ENCODE measurements at places on chromosomes 7 and 10. TPM values are rescaled to one million over a fixed set of nuclear protein-coding genes. Genes with fewer than 3 reads are reported as not detected.

- DNase-seq, result peak; percentile 35
These were observed 153.0 kb upstream of the RHEB start for GRCh38 chr7:151672716-151673115.

GRCh38 chr10:83680470-83680891 is 458.8 kb upstream of the GHITM start:
- DNase-seq, result peak; percentile 1

GRCh38 chr7:42931447-42931833 is 534 bp downstream of the PSMA2 start:
- DNase-seq, result peak; percentile 34

- no peak for DNase-seq
These were observed 280.2 kb upstream of the PHYHIPL start for GRCh38 chr10:58896229-58896628.

GRCh38 chr10:5628451-5629302 is 37.7 kb downstream of the ASB13 start:
- peak; percentile 20 for DNase-seq

Gene CYP26C1
- total RNA-seq, result 1.9 TPM

- DNase-seq, result no peak
These were observed 1.8 kb upstream of the INTS1 start for GRCh38 chr7:1505731-1506550.

- no peak for DNase-seq
These were observed 307.8 kb downstream of the GPAM start for GRCh38 chr10:111875725-111876124.

GRCh38 chr7:107502154-107502553 is 32.3 kb downstream of the GPR22 start:
- DNase-seq, result no peak

Gene TMEM273
- 49.9 TPM for total RNA-seq

GRCh38 chr7:43585562-43585961 is 2.7 kb downstream of the STK17A start:
- DNase-seq, result peak; percentile 57

Gene LHPP
- 4.9 TPM for total RNA-seq

GRCh38 chr7:107660381-107661080 is at the start of gene SLC26A4:
Gene SLC26A4 (plus strand): TSS chr7:107660828. CDS start chr7:107661642, 814 bp downstream.
- DNase-seq, result peak; percentile 15

DNA sequence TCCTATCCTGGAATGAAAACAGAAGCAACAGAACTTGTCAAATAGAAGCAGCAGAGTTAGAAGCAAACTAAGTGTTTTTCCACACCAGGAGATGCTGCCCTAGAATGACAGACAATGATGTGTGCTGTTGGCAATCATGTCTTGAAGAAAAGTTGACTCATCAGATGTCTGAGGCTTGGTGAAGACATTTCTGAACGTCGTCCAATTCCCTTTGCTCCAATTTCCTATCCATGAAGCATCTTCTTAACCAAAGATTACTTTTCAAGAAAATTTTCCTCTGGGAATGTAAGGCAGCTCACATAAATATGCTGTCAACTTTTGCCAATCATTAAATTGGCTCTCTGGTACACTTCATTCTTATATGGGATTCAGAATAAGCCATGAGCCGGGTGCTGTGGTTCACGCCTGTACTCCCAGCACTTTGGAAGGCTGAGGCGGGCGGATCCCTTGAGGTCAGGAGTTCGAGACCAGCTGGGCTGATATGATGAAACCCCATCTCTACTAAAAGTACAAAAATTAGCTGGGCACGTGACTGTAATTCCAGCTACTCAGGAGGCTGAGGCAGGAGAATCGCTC is 34.6 kb downstream of the MALSU1 start:
- peak; percentile 78 for DNase-seq

DNA sequence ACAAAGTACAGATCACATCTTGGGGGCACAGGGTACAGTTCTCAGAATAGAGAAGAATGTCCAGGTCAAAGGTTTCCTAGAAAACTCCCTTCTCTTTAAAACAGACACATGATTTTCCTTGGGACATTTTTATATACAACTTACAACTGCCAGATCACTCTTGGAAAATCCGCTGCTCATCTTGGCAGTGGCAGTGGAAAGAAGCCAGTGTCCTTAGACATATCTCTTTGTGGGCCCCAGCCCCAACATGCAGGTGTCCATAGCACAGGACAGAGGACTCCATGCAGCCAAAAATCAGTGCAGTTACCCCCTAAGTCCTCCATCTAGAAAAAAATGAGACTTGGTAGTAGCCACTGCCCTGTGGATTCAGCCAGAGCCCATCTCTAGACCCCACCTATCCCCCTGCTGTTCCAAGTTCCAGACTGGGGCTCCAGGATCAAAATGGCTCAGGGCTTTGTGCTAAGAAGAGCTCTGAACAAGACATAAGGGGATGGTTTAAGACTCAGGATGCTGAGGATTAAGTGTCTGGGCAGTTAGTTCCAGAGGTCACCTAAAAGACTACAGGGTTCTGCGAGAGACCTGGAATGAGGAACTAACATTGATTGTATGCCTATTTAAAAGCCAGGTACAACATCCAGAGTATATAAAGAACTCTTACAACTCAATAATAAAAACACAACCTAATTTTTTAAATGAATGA is 34.4 kb downstream of the HIPK2 start:
- no peak for DNase-seq

DNA sequence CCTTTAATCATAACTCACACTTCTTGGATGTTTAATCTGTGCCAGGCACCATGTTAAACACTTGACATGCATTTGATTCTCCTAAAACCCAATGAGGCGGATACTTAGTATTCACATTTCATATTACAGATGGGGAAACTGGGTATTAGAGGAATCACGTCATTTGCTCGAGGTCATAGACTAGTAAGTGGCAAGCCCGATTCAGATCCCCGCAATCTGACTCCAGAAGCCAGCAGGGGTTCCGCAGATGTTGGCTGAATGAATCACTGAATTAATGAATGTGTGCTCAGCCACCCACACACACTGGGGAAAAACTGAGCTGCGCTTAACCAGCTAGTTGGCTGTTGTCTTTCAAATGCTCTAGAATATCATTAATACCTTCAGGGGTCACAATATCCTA is 22.5 kb upstream of the ENO4 start:
- DNase-seq, result no peak

DNA sequence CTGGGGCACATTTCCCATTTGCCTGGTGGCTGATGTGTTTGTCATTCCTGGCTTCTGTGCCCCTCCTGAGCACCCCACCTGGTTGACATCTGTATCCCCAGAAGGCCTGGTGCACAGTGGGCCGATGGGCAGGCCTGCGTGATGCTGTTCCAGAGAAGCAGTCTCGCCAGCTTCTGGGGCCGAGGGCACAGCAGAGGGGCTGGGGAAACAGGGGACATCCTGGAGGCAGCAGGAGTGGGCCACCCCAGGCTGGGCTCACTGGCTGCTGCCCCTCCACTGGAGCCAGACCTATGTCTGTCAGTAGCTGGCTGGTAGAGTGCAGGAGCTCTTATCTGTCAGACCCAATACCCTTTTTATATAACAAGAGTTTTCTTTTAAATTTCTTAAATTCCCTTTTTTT is 896 bp upstream of the MYL7 start:
- DNase-seq, result no peak

DNA sequence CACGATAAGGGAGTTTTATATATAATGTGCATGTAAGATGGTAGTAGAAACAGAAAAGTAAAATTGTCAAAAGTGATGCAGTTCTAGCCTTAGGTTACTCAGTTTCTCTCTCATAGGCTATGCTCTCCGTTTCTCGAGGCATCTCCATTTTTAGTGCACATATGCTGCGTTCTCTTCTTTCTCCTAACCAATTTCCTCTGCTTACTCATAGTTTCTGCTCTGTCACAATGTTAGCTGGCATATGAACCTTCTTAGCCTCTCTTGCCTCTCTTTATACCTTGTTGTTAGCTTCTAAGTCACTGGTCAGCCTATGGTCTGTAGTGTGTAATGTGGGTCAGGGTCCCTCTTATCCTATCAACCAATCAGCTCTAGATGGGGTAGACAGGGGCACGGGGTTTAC is 280.6 kb upstream of the ETV1 start:
- no peak for DNase-seq

DNA sequence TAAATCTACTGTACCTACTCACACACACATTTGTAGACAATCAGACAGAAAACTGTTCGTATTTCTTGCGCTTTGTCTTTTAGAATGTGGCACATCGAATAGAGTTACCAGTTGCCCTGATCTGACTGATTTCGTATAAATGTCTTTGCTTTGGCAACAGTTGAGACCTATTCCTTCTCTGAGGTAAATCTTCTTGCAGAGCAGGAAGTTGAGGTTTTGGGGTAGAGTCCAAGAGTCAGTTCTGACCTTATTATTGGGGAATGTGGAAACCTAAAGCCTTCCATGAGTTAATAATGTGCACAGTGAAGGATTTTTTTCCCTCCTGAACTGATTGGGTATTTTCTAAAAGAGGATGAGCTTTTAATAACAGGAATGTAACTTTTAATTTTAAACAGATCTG is 135.3 kb downstream of the KIAA1217 start:
- peak; percentile 48 for DNase-seq

DNA sequence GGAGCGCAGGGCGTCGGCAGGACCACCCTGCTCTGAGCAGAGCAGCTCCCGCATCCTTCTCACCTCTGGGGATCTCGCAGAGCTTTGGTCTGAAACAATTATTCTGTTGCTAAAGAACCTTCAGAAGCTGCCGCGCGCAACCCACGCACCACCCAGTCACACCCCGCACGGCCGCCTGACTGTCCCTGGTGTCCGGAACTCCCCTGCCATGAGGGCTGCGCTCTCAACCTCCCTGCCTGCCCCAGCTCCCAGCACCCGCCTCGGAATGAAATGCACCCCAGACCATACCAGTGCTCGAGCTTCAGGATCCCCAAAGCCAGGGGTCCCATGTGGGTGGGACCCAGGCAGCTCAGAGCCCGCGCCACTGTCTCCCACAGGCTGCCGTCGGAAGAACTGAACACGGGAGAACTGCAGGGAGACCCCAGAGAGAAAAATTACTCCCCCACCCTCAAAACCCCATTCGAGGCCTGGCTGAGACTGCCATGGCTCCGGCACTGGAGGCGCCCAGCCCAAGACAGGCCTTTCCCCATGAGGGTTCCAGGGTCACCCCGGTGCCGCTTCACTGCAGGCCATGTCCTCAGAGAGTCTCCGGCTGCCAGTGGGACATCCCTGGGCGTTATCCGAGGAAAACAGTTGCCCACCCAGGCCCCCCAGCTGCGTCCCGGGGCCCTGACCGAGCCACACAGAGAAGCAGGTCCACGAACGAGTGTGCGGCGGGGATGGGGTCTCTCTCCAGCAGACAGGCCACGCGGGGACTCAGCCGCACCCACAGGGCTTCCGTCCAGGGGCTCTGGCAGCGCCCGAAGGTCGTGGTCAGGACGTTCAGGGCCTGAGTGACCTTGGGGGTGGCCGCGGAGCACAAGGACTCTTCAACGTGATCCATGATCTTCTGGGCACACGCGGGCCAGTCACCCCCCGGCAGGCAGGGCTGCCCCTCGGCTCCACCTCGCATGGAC is 12.1 kb downstream of the BRAT1 start:
- no peak for DNase-seq

DNA sequence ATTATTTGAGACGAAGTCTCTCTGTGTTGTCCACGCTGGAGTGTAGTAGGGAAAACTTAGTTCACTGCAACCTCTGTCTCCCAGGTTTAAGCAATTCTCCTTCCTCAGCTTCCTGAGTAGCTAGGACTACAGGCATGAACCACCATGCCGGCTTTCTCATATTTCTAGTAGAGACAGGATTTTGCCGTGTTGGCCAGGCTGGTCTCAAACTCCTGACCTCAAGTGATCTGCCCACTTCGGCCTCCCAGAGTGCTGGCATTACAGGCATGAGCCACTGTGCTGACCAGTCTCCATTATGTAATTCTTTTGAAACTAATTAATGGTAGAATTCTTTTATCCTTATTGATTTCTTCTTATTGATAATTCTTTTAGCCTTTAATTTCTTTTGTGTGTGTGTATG is 32.5 kb downstream of the PCLO start:
- DNase-seq, result no peak

DNA sequence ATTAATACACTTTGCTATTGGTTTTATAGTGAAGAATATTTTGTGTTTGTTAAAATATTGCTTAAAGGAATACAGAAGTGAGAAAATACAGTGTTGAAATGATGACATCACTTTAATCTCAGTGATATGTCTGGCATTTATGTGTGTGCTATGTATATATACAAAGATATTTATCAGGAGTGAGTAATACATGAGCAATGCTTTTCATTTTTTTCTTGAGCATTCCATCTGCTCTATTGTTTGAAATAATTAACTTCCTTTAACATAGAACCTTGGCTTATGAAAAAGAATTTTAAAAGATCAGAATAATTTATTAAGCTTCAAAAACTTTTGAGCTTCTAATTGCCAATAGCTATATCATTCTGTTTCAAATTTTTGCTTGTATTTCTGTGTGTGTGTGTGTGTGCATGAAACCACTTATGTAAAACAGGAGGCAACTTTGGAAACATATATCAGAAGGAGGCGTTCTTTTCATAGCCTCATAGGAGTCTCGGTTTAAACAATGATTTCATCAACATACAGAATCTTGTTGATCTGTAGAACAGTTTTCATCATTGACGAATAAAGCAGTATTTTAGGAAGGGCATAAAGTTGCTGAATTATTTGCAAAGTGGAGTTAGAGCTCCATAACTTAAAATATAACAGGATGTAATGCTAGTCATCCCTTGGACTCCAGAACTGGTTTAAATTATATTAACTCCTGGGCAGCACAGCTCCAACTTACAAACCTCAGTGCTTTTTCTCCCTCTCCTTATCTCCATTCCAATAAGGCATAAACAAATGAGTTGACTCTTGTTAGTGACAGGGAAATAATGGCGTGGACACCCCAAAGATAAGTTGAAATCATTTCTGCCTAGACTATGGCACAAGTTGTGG is 228.4 kb upstream of the DGKB start:
- peak; percentile 76 for DNase-seq

DNA sequence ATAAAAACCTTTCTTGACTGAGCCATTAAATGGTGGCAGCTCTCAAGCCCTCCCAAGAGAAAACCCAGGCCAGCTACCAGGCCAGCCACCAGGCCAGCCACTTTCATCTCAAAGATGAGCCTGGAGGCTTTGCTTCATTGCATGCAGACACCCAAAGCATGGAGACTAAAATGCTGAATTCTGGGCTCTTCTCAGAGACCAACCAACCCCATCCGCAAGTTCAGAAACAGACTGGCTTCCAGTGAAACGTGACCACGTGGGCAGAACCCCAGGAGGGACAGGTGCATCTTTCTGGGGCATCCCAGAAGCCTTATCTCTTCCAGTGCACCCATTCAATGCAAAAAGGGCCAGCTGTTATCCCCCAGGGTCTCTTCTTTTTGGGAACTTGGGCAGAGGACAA is 20.9 kb downstream of the CHST15 start:
- no peak for DNase-seq

Data from dermis blood vessel endothelial cell (primary cell).